Naive B cell (primary cell): ENCODE measurements at places on chromosomes 11 and 22. TPM values are rescaled to one million over a fixed set of nuclear protein-coding genes. Genes with fewer than 3 reads are reported as not detected.
A peak's percentile ranks its signal among the peaks of the same experiment; 100 is the strongest.

BDNF gene
- not detected for polyA plus RNA-seq

GRCh38 chr22:40463683-40464082 is 93.3 kb downstream of the SGSM3 start:
- no peak for DNase-seq

SLC22A25 gene
- polyA plus RNA-seq, result not detected

RAB36 gene
- 0.40 TPM for polyA plus RNA-seq

CTR9 gene
- polyA plus RNA-seq, result 60.4 TPM

DNA sequence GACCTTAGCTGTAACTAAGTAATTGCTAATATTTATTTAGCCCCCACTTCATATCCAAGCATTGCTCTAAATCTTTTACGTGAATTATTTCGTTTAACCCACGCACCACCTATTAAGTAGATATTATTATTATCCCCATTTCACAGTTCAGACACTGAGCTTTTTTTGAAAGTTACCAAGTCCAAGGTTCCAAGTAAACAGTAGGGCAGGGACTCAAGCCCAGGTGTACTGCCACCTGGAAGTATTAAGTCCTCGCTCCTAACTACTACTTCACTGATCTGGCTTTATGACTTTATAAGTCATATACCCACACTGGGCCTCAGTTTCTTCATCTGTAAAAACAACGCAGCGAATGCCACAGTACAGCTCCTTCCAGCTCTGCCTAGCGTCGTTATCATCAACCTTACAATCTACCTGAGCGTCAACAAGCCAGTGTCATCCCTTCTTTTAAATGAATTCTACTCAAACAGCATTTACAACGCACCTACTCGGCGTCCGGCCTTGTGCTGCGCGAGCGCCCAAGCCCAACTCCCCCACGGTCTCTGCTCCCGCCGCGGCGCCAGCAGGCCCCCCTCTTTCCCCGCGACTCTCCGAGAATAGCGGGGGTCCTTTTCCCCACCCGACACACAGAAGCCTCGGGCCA is 624 bp downstream of the TMEM41B start:
- DNase-seq, result peak; percentile 1

OR52J3 gene
- polyA plus RNA-seq, result not detected

- no peak for DNase-seq
Measured at GRCh38 chr11:13166036-13166435, 111.6 kb upstream of the BMAL1 start.

GRCh38 chr11:60159868-60160267 is 23.0 kb downstream of the MS4A6A start:
- no peak for DNase-seq

DNA sequence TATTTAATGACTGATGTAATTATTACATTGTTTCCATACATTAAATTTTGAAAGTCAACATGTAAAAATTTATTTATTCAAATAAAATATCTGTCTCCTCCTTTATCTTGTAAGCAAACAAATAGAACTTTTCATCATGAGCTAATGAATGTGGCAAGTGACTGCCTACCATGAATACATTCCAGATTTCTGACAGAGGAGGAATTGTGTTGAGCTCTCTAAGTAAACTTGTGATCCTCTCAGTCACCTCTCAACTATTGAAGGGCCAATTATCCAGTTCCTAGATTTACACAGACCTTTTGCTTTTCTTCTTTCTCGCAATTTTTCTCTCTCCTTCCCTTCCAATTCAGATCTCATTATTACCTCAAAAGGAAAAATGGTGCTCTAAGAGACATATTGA is 21.5 kb downstream of the PRRG4 start:
- no peak for DNase-seq

GRCh38 chr11:6686006-6686405 is 2.9 kb upstream of the MRPL17 start:
- no peak for DNase-seq

GRCh38 chr22:37412495-37413250 is 14.6 kb downstream of the ELFN2 start:
- no peak for DNase-seq

DNA sequence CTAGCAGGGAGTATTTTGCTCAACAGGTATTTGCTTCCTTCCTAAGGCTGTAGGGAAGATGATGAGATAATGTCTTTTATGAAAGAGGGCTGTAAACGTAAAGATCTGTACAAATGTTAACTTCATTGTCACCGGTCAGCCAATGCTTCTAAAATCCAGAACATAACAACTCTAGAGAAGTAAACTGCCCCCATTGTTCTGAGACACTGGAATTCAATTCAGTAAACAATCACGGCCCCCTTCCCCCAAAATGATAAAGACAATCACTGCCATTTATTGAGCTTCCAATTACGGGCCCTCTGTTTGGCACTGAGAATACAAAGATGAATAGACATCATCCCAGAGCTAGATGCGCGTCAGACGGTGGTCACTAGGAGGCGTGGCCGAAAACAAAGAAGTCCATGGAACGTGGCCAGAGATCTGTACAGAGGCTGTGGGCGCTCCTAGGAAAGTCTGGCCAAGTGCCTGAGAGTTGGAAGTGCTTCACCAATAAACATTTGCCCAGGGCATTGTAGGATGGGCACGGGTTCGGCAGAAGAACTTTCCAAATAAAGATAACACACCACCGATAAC is 576 bp downstream of the TMEM258 start:
- no peak for DNase-seq

- no peak for DNase-seq
Measured at GRCh38 chr11:114197799-114198500, 98.2 kb upstream of the NNMT start.

DNA sequence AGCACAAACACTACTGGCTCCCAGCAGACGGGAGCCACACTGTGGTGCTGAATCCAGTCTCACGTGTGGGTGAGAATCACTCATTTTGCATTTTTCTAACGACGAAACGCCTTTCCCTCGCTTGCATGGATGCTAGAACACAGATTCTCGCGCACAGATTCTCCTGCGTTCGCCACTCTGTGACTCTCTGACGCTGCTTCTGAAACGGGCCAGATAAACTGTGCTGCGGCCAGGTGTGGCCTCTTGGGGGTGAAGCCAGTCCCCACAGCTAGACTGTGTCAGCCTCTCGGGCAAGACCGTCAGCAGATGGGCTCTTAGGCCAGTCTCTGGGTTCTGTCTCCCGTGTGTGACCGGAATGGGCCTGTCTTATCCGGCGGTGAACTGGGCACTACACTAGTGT is 44.6 kb downstream of the TRMU start:
- no peak for DNase-seq

DNA sequence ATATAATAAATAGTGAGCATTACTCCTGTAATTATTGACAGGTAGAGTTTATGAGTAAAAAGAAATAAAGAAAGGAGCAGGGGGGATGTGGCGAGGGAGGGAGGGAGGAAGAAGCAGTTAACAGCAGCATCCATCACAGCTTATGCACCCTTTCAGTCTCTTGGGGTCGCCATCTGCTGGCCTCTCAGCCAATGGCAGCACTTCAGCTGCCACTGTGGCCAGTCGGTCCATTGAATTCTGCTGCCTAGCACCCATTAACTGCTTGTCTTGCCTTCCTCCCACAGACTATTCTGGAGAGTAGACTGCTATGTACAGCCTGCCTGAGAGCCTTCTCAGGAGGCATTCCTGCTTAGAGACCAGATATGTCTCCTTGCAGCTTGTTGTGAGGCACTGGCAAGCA is 388.3 kb downstream of the TENM4 start:
- DNase-seq, result no peak

DNA sequence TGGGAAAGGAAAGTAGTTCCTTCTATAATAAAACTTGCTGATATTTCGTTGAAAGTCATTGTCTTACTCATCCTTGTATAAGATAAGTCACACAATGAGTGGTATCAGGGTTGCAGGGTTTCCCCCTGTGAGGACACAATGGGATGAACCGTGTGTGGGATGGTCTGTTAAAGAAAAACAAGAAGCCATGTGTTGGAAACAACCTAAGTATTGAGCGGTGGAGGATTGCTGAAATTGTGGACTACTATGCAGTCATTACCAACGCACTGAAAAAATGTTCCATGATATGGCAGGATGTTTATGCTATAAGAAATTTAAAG is 28.6 kb downstream of the PTPRJ start:
- DNase-seq, result no peak

- DNase-seq, result peak; percentile 20
Measured at GRCh38 chr11:65047581-65048422, 6.8 kb downstream of the SAC3D1 start.

DNA sequence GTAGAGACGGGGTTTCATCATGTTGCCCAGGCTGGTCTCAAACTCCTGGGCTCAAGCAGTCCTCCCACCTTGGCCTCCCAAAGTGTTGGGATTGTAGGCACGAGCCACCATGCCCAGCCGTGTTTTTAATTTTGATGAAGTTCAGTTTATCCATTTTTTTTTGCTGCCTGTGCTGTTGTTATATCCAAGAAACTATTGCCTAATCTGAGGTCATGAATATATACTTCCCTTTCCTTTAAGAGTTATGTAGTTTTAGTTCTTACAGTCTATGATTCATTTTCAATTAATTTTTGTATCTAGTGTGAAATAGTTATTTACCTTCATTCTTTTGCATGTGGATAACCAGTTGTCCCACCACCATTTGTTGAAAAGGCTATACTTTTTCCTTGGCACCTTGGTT is 50.3 kb upstream of the SORL1-AS1 start:
- DNase-seq, result no peak

DNA sequence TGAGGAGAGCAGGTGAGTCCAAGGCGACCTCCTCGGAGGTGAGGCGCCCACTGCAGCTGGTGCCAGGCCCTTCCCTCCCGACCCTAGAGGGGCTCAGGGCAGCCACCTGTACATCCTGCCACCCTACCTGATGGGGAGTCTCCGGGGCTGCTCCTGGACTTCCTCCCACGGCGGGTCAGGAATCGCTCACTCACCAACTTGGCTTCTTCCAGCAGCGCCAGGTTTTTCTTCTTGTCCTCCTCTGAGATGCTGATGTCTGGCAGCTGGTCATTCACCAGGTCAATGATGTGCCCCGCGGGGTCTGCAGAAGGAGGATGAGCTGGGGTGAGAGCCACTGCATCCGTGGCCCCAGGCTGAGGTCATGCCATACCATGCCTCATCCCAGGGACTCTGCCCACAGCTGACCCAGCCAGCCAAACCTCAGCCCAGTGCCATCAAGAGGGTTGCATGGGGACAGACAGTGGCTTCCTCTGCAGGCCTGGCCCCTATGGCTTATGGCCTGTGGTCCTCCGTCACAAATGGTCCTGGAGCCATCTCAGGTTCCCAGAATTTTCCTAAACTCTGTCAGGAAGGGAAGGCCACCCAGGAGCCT is 61.0 kb upstream of the LYVE1 start:
- no peak for DNase-seq

DNA sequence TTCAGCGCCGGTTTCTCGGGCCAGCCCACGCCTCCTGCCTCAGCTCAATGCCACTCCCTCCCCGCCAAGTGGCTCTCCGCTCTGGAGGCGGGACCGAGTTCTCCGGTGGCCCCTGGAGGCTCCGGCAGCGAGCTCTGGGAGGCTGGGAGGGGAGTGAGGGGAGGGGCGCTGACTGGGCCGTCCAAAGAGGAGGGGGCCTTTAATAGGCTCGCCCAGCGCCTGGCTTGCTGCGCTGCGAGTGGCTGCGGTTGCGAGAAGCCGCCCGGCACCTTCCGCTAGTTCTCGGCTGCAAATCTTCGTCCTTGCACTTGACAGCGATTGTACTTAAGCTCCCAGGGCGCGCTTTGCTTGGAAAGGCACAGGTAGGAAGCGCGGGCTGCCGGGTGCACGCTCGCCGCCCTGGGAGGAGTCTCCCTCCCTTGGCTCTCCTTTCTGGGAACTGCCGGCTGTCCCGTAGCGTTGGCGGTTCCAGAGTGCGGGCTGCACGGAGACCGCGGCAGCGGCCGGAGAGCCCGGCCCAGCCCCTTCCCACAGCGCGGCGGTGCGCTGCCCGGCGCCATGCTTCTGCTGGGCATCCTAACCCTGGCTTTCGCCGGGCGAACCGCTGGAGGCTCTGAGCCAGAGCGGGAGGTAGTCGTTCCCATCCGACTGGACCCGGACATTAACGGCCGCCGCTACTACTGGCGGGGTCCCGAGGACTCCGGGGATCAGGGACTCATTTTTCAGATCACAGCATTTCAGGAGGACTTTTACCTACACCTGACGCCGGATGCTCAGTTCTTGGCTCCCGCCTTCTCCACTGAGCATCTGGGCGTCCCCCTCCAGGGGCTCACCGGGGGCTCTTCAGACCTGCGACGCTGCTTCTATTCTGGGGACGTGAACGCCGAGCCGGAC is at the start of gene ADAMTS15:
Gene ADAMTS15, plus strand, starts transcription at position 230 of the 894 bp plus-strand sequence. Its CDS starts 329 bp downstream, at position 559.
- no peak for DNase-seq

RNF215 gene
- polyA plus RNA-seq, result 0.74 TPM

KIF18A gene
- polyA plus RNA-seq, result 1.1 TPM

DNA sequence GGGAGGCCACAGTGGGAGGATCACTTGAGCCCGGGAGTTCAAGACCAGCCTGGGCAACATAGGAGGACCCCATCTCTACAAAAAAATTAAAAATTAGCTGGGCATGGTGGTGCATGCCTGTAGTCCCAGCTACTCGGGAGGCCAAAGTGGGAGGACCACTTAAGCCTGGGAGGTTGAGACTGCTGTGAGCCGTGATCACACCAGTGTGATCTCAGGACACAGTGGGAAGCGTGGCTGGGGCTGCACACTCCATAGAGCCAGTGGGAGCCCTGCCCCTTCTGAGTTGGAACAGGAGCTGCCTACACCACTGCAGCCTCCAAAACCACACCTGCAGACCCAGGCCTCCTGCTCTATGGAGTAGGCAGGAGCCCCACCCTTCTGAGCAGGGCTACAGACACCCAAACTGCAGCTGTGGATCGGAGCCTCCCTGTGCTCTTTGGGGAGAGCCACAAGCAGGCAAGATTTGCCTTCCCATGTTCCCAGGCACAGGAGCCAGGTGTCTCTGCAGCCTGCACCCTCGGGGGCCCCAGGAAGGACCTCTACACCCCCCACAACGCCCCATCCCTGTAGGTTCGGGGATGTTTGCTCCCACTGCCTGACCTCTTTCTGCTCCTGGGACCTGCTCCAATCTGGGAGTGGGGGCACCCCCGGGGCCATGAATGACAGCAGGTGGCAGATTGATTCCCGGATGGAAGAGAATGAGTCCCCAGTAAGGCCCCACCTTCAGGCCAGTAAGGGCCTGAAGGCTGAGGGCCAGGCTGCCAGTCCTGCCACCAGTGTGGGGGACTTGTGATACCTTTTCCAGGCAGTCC is 245.4 kb downstream of the BUD13 start:
- DNase-seq, result no peak

DNA sequence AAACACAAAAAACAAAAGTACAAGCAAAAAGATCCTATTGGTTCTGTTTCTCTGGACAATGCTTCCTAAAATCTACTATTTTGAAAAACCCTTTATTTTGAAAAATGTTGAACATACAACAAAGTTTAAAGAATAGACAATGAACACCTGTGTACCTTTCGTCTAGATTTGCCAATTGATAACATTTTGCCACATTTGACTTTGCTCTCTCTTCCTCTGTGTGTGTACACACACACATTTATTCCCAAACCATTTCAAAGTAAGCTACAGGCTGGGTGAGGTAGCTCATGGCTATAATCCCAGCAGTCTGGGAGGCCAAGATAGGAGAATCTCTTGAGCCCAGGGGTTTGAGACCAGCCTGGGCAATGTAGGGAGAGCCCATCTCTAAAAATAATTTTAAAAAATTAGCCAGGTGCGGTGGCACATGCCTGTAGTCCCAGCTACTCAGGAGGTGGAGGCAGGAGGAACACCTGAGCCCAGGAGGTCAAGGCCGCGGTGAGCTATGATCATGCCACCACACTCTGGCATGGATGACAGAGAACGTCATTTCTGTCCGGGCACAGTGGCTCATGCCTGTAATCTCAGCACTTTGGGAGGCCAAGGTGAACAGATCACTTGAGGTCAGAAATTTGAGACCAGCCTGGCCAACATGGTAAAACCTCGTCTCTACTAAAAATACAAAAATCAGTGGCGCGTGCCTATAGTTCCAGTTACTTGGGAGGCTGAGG is 5.3 kb upstream of the PSMC3 start:
- DNase-seq, result no peak

ELP4 gene
- polyA plus RNA-seq, result 20.9 TPM

IGSF9B gene
- not detected for polyA plus RNA-seq
